ENCODE measurements at places on chromosomes 7 and 10. TPM values are rescaled to one million over a fixed set of nuclear protein-coding genes. Genes with fewer than 3 reads are reported as not detected.
A peak's percentile ranks its signal among the peaks of the same experiment; 100 is the strongest.

- no peak for DNase-seq
Observed at GRCh38 chr10:117370205-117370604, 5.0 kb downstream of the PDZD8 start.

DNA sequence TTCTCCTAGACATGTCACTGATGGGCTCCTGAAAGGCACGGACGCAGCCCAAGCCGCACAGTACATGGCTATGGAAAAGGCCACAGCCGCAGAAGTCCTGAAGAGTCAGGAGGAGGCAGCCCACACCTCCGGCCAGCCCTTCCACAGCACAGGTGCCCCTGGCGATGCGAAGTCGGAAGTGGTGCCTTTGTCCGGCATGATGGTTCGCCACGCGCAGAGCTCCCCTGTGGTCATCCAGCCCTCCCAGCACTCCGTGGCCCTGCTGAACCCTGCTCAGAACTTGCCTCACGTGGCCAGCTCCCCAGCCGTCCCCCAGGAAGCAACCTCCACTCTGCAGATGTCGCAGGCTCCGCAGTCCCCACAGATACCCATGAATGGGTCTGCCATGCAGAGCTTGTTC lies 199.4 kb downstream of the ARHGAP21 start:
- no peak for DNase-seq

DNA sequence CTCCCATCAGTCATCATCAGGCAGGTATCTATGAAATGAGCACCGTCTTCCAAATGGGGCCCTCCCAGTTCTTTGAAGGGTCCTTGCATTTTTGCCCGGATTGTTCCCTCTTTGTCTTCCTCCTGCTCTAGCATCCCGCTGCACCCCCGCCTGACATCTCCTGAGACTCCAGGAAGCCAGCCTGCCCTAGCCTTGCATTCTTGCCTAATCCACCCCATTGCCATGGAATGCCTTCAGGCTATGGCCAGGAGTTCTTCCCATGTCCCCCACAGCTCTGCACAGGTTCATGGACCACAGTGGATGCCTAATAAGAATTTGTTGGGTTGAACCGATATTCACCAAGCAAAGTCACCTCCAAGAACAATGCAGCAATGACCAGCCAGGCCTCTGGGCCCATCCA lies 62.1 kb downstream of the ZMIZ1 start:
- DNase-seq = no peak

- DNase-seq = no peak
Observed at GRCh38 chr10:122208571-122209430, 62.3 kb upstream of the BTBD16 start.

DNA sequence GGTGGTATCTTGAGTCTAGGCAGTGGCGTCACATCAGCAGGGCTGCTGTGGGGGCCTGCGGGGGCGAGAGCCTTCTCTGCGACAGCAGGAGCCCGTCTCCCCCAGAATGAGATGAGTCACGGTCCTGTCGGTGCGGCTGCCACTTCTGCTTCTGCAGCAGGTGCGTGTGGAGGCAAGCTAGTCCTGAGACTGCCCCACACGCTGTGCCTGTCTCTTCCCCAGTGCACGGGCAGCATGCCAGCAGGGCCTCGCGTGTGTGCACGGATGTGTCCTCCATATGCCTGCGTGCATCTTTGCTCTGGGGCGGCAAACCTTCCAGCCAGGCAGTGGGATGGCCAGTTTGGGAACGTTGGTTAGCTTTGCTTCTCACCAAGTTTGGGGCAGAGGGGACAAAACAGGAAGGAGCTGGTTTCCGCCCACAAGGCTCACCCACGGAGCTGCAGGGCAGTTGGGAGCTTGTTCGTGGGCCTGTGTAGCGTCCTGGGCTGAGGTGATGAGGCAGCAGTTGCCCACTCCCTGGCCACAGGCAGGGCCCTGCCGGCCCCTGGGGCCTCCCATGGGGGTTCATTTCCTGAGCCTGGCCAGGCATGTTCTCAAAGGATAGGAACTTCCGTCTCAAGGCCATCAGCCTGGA lies 60.8 kb upstream of the PPIF start:
- DNase-seq = peak; percentile 92

GRCh38 chr10:127945341-127945758 lies 38.4 kb downstream of the PTPRE start:
- no peak for DNase-seq

DNA sequence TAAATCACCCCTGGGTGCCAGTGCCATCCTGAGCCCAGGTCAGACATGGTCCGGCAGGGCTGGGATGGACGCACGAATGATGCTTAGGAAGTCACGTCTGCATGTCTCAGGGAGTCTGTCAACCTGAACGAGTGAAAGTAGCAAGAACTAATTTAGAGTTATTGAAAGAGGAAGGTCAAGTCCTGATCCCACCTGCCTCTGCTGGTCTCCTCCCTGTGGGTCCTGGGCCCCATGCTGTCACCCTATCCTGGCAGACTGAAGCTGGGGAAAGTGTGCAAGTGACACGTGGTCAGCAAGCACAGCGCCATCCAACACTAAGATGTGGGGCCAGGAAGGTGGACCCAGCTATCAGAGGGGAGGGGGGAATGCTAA lies 26.1 kb upstream of the GRID1 start:
- DNase-seq = peak; percentile 55

The OPN4 gene
- polyA plus RNA-seq = not detected

The GTF2I gene
- 40.0 TPM for polyA plus RNA-seq

DNA sequence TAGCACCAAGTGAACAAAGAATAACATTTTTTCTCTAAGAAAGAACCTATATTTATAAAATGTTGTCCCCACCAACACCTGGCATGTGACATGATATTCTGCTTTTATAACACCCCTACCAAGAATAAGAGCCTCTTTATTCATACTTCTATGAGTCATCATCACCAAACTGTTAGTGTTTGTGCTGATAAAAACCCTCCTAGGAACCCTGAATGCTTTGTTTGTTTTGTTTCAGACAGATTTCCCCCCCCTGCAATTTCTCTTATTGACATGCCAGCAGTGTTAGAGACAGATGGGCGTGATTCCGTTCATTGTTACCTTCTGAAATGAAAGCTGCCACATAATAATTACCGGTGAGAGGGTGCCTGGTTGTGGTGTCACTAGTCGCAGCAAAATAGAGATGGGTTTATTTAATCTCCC lies 651.1 kb downstream of the SORCS1 start:
- no peak for DNase-seq
